Spleen (tissue), 13 donors: ENCODE measurements at places on chromosomes 3 and 15.

DNA sequence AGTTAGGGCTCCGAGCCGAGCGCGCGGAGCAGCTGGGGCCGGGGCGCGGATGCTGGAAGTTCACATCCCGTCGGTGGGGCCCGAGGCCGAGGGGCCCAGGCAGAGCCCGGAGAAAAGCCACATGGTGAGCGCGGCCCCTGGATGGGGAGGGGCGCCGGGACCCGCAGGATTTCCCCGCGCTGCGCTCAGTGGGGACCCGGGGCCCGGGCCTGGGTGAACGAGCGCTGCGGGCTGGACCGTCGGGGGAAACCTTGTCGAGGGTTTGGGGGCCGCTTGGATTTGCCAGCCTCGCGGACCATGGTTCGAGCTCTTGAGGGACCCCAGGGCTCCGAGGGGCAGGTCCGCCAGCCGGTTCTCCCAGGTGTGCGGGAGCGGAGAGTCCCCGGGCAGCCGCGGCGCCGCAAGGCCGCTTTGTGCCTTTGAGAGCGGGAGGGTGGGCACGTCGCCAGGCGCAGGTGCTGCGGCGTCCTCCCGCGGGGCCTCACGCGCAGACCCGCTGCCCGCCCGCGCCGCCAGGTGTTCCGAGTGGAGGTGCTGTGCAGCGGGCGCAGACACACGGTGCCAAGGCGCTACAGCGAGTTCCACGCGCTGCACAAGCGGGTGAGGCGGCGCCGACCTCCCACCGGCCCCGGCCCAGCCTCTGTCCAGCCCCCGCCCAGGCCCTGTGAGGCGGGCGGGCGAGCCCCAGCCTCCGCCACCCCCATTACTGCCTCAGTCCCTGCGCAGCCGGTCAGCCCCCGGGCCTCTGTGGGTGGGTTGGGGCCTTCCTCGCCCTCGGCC, at the start of gene SNX22:
SNX22 (plus strand) TSS at position 5 of the 780 bp plus-strand sequence; CDS start at position 50, 45 bp downstream.
- peak within 1 kb of the TSS; percentile 63 for H3K4me3 ChIP-seq
- DNase-seq, result peak; percentile 86
- H3K36me3 ChIP-seq, result peaks cover 32% of the 10 kb centered on the region
- H3K27me3 ChIP-seq, result peaks cover 21% of the 10 kb centered on the region
- H3K4me1 ChIP-seq, result peaks cover 17% of the 10 kb centered on the region
- peak within 1 kb of the TSS; percentile 74 for H3K27ac ChIP-seq

GRCh38 chr15:78301326-78301725, 1.9 kb upstream of the SKIC8 start:
- no peak for DNase-seq
- H3K4me1 ChIP-seq, result peaks cover 35% of the 10 kb centered on the region
- no peaks in the 10 kb centered on the region for H3K36me3 ChIP-seq
- H3K27ac ChIP-seq, result no peak overlapping the region
- no peaks in the 10 kb centered on the region for H3K27me3 ChIP-seq

DNA sequence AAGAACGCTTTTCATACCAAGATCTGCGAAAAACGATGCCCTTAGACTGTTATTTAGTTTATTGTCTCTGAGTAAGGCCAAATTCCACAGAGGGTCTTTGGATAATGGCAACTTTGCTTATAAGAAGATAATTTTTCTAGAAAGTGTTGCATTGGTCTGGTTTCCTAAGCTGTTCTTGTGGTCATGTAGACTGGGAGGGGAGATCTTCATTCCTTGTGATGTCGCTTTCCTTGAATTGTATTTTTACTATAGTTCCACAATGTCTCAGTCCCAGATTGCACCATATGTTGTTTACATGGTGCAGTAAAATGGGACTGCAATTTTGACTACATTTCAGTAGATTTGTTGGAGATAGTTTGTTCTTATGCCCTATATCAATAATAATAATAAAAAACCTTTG, 28.8 kb upstream of the ST3GAL6 start:
- DNase-seq, result no peak
- H3K27me3 ChIP-seq, result peaks cover 53% of the 10 kb centered on the region
- no peak overlapping the region for H3K27ac ChIP-seq
- peak overlapping the region; percentile 60 for H3K4me3 ChIP-seq
- H3K4me1 ChIP-seq, result peaks cover 9% of the 10 kb centered on the region

DNA sequence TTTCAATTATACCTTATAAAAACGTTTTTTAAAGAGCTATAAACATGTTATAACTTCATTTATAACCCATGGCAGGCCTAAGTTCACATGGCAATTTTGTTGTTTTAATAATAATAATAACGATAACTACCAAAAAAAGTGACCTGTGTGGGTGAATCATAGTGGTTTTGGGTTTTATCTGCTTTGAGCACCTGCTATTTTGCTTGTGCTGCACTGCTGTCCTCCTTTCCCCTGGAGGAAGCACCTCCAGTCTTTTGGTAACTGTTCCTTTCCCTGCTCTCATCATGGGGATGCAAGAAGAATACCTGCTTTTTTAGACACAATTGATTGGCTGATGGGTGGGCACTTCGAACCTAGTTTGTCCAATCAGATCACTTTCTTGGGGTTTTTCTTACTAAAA, 388.0 kb upstream of the TBL1XR1 start:
- H3K4me3 ChIP-seq, result no peak overlapping the region
- H3K27ac ChIP-seq, result no peak overlapping the region
- H3K4me1 ChIP-seq, result no peaks in the 10 kb centered on the region

DNA sequence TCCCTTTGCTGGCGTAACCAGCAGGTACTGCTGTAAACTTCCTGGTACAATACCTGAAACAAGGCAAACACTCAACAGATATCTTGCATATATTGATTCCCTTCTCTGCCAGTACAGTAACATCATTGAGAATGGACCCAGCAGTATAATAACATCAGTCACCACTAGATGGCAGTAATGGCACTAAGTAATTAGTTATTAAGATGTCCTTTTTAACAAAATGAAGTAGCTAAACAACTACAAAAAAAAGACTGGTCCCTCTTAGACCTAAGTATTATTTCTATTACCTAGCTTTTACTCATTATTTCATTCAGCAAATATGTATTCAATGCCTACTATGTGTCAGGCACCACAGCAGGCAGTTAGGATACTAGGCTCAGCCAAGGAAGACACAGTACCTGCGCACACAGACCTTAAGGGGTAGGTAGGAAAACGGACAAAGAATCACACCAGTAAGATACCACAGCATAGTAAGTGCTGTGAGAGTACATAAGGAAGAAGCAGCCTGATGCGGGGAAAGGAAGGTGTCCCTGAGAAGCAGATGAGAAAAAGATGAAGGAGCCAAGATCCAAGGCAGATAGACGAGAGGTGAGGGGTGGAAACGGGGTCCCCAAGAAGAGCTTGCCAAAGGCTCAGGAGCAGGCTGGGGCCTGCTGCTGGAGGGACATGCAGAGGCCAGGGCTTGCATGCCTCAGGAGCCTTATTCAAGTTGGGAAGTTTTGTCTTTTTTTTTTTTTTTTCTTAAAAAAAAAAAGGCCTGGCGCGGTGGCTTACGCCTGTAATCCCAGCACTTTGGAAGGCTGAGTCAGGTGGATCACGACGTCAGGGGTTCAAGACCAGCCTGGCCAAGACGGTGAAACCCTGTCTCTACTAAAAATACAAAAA, 102.7 kb upstream of the CHD2 start:
- H3K27me3 ChIP-seq, result no peaks in the 10 kb centered on the region
- H3K27ac ChIP-seq, result no peak overlapping the region
- peaks cover 4% of the 10 kb centered on the region for H3K4me1 ChIP-seq
- H3K4me3 ChIP-seq, result no peak overlapping the region
- H3K36me3 ChIP-seq, result no peaks in the 10 kb centered on the region

GRCh38 chr3:155282385-155283091, 10.9 kb downstream of the STRIT1 start:
- H3K27me3 ChIP-seq, result no peaks in the 10 kb centered on the region
- H3K4me3 ChIP-seq, result no peak overlapping the region
- no peaks in the 10 kb centered on the region for H3K36me3 ChIP-seq
- H3K4me1 ChIP-seq, result no peaks in the 10 kb centered on the region
